ENCODE measurements at places on chromosomes 7 and 10.

GRCh38 chr10:57338823-57339558 is 928.7 kb downstream of the IPMK start:
- no peak overlapping the region for H3K27ac ChIP-seq
- H3K27me3 ChIP-seq, result no peaks in the 10 kb centered on the region
- no peak overlapping the region for H3K4me3 ChIP-seq
- no peaks in the 10 kb centered on the region for H3K36me3 ChIP-seq

GRCh38 chr10:73843261-73843660 is 31.1 kb downstream of the CAMK2G start:
- no peak overlapping the region for H3K27ac ChIP-seq
- H3K36me3 ChIP-seq, result peaks cover 9% of the 10 kb centered on the region
- no peak for DNase-seq
- H3K4me1 ChIP-seq, result no peaks in the 10 kb centered on the region
- no peak overlapping the region for H3K4me3 ChIP-seq

DNA sequence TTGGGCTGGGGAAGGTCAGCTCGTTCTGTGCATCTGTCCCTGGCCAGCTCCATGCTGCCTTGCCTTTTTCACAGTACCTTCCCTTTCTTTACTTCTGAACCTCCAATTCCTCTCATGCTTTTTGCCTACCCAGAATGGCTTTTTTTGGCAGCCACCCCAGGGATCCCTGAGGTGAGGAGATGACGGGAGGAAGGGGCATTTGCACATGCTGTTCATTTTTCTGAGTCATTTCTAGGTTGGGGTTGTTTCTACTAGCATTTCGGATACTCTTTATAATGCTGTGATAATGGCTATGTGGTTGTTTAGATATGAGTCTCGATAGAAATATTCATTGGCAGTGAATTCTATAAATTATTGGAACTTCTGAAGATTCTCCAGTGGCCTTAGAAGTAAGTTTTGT is 415.1 kb upstream of the FZD8 start:
- H3K4me1 ChIP-seq, result no peaks in the 10 kb centered on the region
- H3K36me3 ChIP-seq, result no peaks in the 10 kb centered on the region
- no peaks in the 10 kb centered on the region for H3K27me3 ChIP-seq
- no peak for DNase-seq
- no peak overlapping the region for H3K27ac ChIP-seq
- no peak overlapping the region for H3K4me3 ChIP-seq

DNA sequence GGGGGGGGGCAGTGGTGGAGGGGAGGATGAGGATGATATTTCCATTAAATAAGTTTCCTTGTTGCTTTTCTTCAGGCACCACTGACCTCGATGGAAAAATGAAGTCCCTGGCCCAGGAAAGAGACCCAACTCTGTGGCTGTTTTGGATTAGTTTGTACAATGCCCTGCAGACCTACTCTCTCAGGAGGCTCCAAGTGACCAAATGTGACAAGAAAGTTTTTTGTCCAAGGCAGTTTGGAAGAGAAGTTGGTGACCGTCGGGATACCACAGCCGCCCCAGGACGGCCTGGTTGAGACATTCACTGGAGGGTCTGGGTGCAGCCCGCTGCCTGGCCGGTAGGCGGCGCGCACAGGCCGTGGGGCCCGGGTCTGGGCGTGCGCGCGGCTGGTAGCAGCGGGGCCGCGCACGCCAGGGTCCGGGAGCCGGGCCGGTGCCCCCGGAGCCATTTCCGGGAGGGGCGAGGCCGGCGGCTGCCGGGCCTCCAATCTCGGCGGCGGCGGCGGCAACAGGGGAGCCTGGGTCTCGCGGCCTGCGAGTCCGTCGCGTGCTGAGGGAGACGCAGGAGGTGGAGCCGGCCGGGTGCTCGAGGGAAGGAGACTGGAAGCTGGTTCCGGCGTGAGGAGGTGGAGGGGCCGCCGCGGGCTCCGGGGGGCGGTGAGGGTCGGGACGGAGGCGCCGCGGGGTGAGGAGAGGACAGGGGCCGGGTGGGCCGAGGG is at the start of gene SGPL1:
Gene SGPL1 (plus strand): TSS at position 445 of the 716 bp plus-strand sequence. CDS start 906 bp downstream, outside the sequence.
- peak; percentile 91 for DNase-seq
- peaks cover 7% of the 10 kb centered on the region for H3K36me3 ChIP-seq
- H3K27me3 ChIP-seq, result no peaks in the 10 kb centered on the region
- H3K4me3 ChIP-seq, result peak within 1 kb of the TSS; percentile 81
- peaks cover 20% of the 10 kb centered on the region for H3K4me1 ChIP-seq

DNA sequence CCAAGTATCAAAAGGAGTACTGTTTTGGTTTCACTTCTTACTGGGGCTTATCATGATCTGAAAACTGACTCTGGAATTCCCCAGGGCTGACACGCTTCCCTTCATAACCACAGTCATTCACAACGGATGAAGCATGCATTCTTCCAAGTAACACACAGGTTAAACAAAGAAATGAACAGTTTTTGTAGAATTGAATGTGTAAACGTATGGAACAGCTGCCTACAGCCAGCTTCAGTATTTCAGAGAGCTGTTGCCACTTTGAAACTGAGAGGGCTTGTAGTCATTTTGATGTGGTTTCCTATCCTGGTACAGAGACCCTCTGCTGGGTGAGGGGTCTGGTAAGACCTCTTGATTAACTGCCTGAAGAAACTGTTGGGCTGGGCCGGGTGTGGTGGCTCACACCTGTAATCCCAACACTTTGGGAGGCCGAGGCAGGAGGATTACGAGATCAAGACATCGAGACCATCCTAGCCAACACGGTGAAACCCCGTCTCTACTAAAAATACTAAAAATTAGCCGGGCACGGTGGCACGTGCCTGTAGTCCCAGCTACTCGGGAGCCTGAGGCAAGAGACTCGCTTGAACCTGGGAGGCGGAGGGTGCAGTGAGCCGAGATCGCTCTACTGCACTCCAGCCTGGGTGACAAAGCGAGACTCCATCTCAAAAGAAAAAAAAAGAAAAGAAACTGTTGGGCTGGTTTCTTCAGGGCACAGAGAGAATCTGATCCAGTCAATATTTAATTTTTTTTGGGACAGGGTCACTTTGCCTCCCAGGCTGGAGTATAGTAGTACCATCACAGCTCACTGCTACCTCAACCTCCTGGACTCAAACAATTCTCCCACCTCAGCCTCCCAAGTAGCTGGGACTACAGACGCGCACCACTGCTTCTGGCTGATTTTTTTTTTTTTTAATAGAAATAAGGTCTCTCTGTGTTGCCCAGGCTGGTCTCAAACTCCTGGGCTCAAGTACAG is 4.7 kb downstream of the NFE2L3 start:
- peaks cover 76% of the 10 kb centered on the region for H3K36me3 ChIP-seq
- peaks cover 75% of the 10 kb centered on the region for H3K4me1 ChIP-seq
- H3K27ac ChIP-seq, result peak overlapping the region; percentile 96

DNA sequence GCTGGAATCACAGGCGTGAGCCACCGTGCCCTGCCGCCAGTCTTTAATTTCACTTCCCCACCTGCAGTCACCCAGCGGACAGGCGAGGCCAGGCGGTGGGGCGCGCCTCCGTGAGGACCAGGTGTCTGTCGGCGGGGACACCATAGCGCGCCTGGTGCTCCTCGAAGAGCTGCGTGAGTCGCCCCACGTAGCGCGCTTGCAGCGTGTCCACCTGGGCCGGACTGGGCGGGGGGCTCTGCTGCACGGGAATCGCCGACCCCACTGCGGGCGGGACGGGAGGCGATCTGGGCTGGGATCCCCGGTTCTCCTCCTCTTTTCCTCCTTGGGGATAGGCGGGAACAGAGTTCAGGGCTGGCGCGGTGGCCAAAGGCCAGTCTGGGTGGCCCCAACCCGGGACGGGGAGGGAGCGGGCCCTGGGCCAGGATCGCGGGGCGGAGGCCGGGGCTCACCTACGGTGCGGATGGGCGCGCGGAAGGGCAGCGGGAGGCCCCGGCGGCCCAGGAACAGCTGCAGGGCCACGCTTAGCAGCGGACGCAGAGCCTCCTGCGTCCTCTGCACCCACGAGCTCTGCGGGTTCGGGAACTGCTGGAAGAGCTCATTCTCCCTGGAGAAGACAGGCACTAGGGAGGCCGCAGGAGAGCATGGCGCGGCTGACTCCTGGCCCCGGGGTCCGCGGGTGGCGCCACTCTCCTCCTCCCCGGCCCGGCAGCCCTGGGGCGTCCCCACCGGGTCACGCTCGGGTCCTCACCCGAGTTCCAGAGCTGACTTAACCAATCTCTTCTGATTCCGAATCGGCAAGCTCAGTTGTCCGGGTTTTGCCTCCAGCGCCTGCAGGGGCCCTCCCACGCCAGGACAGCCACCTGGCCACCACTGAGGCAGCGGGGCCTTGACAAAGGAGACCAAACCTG is 1.1 kb upstream of the MOGAT3 start:
- no peak overlapping the region for H3K27ac ChIP-seq
- H3K4me1 ChIP-seq, result peaks cover 7% of the 10 kb centered on the region
- peaks cover 43% of the 10 kb centered on the region for H3K27me3 ChIP-seq
- DNase-seq, result no peak
- peaks cover 4% of the 10 kb centered on the region for H3K36me3 ChIP-seq
- H3K4me3 ChIP-seq, result no peak overlapping the region

DNA sequence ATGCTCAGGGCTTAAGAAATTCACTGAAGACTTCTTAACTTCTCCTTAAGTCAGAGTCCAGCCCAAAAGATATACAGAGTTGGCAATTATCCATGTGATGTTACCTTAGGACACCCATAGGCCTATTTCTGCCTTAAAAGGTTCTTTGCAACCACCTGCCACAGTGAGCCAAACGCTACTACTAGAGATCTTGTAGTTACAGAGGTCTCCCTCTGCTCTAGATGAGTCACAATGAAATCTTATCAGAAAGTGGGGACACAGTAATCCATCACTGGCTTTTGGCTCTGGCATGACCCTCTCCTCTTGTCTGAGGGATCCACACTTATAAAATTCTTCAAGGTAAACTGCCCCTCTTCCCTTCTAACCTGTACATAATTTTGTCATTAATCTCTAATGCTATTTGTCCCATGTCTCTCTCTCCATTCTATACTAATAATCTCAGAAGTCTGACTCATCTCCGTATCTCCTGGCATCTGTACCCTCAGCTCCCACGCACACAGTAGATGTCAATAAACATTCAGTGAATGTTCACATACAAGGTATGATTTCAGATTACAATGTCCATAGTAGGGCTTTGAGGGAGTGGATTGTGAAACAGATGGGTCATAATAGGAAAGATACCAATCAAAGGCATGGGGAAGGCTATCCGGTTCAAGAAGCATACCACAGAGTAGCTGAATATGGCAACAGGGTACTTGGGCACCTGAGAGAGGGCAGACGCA is 112.1 kb downstream of the SGMS1 start:
- no peaks in the 10 kb centered on the region for H3K27me3 ChIP-seq
- H3K27ac ChIP-seq, result no peak overlapping the region
- H3K4me3 ChIP-seq, result no peak overlapping the region
- peaks cover 15% of the 10 kb centered on the region for H3K36me3 ChIP-seq

Measured in activated naive CD8-positive, alpha-beta T cell treated with anti-CD3 and anti-CD28 coated beads for 36 hours (primary cell).